CD4-positive, alpha-beta T cell (primary cell): ENCODE measurements at places on chromosomes 16 and 17.
A peak's percentile ranks its signal among the peaks of the same experiment; 100 is the strongest.

- H3K27me3 ChIP-seq: no peaks in the 10 kb centered on the region
- H3K36me3 ChIP-seq: no peaks in the 10 kb centered on the region
- H3K4me3 ChIP-seq: no peak overlapping the region
- no peaks in the 10 kb centered on the region for H3K4me1 ChIP-seq
Observed at GRCh38 chr17:55201308-55201932, 63.3 kb upstream of the HLF start.

GRCh38 chr17:72434991-72435618 is 314.3 kb downstream of the SOX9 start:
- no peaks in the 10 kb centered on the region for H3K27me3 ChIP-seq
- no peaks in the 10 kb centered on the region for H3K4me1 ChIP-seq
- no peaks in the 10 kb centered on the region for H3K36me3 ChIP-seq
- H3K27ac ChIP-seq: no peak overlapping the region

- no peak overlapping the region for H3K4me3 ChIP-seq
- DNase-seq: no peak
- no peaks in the 10 kb centered on the region for H3K27me3 ChIP-seq
- H3K4me1 ChIP-seq: peaks cover 3% of the 10 kb centered on the region
Observed at GRCh38 chr16:81610144-81610842, 165.7 kb downstream of the CMIP start.

- no peak for DNase-seq
- no peak overlapping the region for H3K4me3 ChIP-seq
- no peaks in the 10 kb centered on the region for H3K4me1 ChIP-seq
- H3K27me3 ChIP-seq: peaks cover 11% of the 10 kb centered on the region
- no peaks in the 10 kb centered on the region for H3K36me3 ChIP-seq
Observed at GRCh38 chr17:5630434-5630833, 46.1 kb upstream of the NLRP1 start.

DNA sequence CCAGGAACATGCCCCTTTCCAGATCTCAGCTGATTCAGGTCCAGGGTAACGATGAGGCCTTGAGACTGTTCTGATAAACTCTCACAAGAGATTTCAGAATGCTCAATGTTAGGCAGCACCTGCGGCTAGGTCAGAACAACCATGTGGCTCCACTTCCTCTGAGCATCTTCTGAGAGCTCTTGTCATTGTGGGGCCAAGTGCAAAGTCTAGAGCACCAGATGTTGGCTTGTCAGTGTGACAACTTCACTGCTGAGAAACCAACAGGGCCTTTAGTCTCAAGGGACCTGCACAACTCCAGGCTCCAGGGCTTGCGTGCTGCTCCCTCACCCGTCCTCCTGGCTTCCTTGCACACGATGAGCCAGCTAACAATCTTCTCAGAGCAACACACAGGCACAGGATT is 29.0 kb downstream of the FCSK start:
- peaks cover 64% of the 10 kb centered on the region for H3K36me3 ChIP-seq
- H3K27me3 ChIP-seq: no peaks in the 10 kb centered on the region
- DNase-seq: no peak
- H3K27ac ChIP-seq: no peak overlapping the region
- H3K4me3 ChIP-seq: no peak overlapping the region

GRCh38 chr16:85113913-85114312 is 1.6 kb upstream of the CIBAR2 start:
- H3K4me1 ChIP-seq: peaks cover 8% of the 10 kb centered on the region
- no peak overlapping the region for H3K27ac ChIP-seq
- DNase-seq: no peak
- no peak overlapping the region for H3K4me3 ChIP-seq
- H3K27me3 ChIP-seq: no peaks in the 10 kb centered on the region

GRCh38 chr16:35308674-35309073 is 1849.3 kb downstream of the TP53TG3F start:
- no peak for DNase-seq
- no peaks in the 10 kb centered on the region for H3K4me1 ChIP-seq
- no peak overlapping the region for H3K4me3 ChIP-seq
- H3K36me3 ChIP-seq: no peaks in the 10 kb centered on the region
- H3K27ac ChIP-seq: no peak overlapping the region
- H3K27me3 ChIP-seq: no peaks in the 10 kb centered on the region

- no peak for DNase-seq
- peaks cover 41% of the 10 kb centered on the region for H3K27me3 ChIP-seq
- no peaks in the 10 kb centered on the region for H3K4me1 ChIP-seq
Observed at GRCh38 chr17:61423967-61424649, 24.5 kb downstream of the TBX2 start.

DNA sequence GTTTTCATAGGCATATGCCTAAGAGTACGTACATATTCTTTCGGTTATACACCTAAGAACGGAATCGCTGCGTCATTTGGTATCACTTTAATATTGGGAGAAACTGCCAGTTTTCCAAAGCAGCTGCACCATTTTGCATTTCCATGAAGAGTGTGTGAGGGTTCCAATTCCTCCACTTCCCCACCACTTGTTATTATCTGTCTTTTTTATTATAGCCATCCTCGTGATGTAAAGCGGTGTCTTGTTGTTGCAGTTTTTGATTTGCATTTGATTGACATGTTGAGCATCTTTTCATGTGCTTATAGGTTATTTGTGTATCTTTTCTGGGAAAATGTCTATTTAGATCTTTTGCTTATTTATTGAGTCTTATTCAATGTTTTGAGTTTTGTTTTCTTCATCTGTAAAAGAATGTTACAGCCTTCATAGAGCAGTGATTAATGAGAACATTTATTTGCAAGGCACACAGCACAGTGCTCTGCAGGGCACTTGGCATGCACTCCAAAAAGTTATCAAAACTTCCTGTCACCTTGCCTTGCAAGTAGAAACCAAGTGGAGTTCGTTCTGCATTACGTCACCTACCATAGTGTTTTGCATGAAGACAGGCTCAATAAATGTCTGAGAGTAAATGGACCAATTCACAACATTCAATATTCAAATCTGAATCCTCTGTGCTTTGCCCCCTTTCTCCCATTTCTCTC is 26.6 kb upstream of the ST6GALNAC1 start:
- H3K27me3 ChIP-seq: no peaks in the 10 kb centered on the region
- peaks cover 30% of the 10 kb centered on the region for H3K4me1 ChIP-seq
- H3K27ac ChIP-seq: peak overlapping the region; percentile 81
- no peaks in the 10 kb centered on the region for H3K36me3 ChIP-seq
- DNase-seq: peak; percentile 16
- no peak overlapping the region for H3K4me3 ChIP-seq

GRCh38 chr17:73630531-73630930 is 13.7 kb downstream of the SDK2 start:
- DNase-seq: no peak
- H3K27ac ChIP-seq: no peak overlapping the region
- H3K27me3 ChIP-seq: no peaks in the 10 kb centered on the region

DNA sequence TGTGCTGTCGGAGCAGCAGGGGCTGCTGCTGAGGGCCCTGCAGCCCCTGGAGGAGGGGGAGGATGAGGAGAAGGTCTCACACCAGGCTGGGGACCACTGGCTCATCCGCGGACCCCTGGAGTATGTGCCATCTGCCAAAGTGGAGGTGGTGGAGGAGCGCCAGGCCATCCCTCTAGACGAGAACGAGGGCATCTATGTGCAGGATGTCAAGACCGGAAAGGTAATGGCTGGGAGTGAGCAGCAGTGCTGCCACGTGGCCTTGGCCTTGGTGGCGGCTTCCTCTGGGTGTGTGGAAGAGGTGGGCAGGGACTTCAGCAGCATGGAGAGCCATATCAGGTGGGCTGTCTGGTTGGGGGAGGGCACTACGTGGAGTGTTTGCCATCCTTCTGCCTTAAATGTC is 20.0 kb downstream of the MVP start:
- no peaks in the 10 kb centered on the region for H3K27me3 ChIP-seq
- H3K4me1 ChIP-seq: no peaks in the 10 kb centered on the region
- peaks cover 92% of the 10 kb centered on the region for H3K36me3 ChIP-seq
- H3K27ac ChIP-seq: no peak overlapping the region
- H3K4me3 ChIP-seq: no peak overlapping the region
